ENCODE measurements at places on chromosomes 3 and 15. TPM values are rescaled to one million over a fixed set of nuclear protein-coding genes. Genes with fewer than 3 reads are reported as not detected.

DNA sequence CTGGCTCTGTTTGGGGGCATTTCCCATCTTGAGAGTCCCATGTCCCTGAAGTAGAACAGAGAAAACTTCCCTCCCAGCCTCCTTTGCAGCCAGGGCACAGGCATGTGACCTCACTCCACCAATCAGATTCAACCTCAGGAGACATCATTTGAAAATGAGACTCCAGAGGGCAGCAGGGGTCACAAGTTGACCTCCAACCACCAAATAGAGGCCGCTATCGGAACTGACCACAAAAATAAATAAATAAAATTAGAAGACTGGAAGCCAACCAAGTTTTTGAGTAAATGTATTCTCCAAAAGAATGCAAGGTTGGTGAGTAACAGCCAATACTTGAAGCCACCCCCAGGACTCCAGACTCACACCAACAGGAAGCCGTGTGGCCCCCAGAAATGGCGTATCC lies 106.5 kb downstream of the CHSY1 start:
- DNase-seq, result no peak

- DNase-seq, result no peak
These were observed 3.1 kb upstream of the PLOD2 start for GRCh38 chr3:146164071-146164470.

- no peak for DNase-seq
These were observed 38.7 kb downstream of the ANP32A start for GRCh38 chr15:68781766-68782588.

DNA sequence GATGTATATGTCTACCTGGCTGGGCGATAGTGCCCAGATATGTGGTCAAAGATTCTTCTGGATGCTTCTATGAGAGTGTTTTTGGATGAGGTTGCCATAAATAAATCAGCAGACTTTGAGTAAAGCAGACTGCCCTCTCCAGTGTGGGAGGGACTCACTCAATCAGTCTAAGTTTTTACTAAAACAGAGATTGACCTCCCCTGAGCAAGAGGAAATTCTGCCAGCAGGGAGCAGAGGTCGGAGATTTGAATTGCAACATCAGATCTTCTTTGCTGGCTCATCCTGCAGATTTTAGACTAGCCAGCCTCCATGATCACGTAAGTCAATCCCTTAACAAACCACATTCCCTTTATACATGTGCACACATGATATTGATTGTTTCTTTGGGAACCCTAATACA lies 300.9 kb downstream of the MCTP2 start:
- no peak for DNase-seq

DNA sequence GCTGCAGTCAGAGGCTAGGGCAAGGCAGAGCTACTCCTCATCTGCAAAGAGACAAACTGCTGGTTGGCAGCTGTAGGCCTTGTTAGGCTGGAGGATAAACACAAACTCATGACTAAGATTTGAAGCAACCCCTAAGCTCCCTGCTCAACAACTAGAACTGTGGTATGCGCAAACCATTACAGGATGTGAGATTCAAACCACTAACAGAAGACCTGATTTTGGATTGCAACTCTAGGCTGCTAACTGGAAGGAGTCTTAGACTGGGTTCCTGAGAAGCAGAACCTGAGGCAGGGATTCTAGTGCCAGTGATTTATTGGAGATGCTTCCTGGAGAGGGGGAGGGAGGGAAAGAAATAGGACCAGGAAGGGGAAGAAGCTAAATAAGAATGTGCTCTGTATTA lies 22.5 kb downstream of the CCR4 start:
- no peak for DNase-seq

DNA sequence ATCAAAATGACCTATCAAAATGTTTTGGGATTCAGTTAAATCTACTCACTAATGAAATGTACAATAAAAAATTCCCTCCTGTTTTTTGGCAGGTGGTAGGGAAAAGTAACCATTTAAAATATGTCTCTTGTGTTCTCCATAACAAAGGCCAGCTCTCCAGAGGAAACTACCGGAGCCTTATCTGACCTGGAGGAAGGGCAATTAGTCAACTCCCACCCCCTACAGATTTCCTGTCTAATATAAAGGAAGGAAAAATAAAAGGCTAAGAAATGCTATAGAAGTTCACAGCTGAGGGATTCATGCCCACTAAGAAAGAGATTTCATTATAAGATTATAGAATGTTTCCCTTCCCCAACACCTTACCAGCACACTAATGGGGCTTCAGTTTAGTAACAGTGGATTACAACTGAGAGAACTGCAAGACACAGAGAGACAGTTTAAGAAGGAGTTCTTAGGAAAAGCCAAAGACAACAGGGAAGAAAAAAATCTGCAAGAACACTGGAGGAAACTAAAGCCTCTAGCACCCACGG lies 376.5 kb upstream of the KCNMB2 start:
- DNase-seq, result no peak

- DNase-seq, result no peak
These were observed 30.7 kb downstream of the NBEAL2 start for GRCh38 chr3:47010111-47010712.

- DNase-seq, result no peak
These were observed 4.8 kb downstream of the SHF start for GRCh38 chr15:45182996-45183395.

GRCh38 chr3:64739971-64740631 lies 52.3 kb upstream of the ADAMTS9 start:
- DNase-seq, result no peak

GRCh38 chr3:183533412-183534132 lies 21.9 kb downstream of the KLHL6 start:
- DNase-seq, result peak; percentile 49

- DNase-seq, result no peak
These were observed 756 bp downstream of the CLPX start for GRCh38 chr15:65184305-65184867.

DNA sequence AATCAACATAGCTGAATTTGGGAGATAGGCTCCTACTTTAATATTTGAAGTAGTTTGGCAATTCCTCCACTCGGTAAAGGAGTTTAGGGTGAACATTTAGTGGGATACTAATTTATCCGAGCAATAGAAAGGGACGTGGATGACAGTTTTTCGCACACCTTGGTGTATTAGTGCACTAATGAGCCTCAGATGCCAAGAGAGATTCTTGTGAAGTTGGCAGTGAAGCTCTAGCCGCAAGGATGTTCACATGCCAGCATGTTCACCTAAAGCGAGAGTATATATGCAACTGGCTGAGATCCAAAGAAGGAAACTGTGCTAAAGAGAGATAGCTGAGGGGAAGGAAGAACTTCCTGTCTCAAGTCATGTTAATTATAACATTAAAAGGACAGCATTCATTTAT lies 58.5 kb downstream of the TGFBR2 start:
- DNase-seq, result no peak

GRCh38 chr15:74320352-74321247 lies 46.8 kb downstream of the CYP11A1 start:
- DNase-seq, result no peak

GRCh38 chr3:9669720-9670432 lies 20.6 kb downstream of the MTMR14 start:
- DNase-seq, result no peak

DNA sequence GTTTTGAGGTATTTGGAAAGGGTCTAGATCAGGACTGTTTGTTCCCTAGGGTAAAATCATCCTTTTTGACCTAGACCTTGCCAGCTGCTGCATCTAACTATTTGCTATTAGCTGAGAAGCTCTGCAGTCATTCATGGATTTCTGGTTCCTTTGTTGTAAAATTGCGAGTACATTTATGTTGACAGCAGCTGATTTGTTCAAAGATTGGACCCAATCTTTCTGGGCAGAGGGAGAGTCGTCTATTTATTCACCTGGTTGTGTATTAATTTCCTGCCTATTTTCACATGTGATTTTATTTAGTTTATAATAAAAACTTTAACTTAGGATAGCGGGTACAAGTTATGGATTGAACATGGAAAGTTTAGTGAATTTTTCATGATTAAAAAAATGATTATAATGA lies 236.3 kb downstream of the CNTN4 start:
- DNase-seq, result no peak

DNA sequence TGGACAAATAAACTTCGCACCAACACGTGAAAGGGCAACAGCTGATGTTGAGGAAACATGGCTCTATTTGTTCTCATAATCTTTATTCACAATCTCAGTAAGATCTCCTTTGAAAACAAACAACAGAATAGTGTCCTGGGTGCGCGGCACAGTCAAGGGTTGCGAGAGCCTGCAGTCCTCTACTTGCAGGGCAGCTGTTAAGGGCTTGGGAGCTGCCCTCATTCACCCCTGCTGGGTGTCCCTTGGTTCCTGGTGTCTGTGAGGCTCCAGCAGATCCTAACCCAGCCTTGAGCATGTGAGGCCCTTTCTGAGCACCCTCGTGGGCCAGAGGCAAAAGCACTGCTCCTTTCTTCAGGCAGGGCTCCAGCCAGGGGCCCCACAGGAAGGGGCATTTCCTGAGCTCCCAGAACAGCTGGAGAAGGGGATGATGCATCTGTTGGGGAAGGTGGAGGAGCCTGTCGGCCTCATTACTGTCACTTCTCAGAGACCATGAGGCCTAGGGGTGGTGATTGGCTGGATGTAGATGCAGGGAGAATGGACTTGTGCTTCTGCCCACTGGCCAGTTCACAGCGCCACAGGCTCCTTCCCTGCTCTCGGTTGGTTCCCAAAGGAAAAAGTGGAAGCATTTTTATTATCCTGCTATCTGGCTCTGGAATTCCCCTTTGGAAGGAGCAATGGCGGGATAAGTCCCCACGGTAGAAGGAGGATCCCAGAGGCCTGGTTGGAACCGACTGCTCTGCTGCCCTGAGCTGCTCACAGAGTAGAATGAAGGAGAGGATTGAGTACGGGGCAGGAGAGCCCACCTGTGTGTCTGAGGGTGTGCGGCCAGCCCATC lies 51.9 kb upstream of the KLF13 start:
- no peak for DNase-seq

DNA sequence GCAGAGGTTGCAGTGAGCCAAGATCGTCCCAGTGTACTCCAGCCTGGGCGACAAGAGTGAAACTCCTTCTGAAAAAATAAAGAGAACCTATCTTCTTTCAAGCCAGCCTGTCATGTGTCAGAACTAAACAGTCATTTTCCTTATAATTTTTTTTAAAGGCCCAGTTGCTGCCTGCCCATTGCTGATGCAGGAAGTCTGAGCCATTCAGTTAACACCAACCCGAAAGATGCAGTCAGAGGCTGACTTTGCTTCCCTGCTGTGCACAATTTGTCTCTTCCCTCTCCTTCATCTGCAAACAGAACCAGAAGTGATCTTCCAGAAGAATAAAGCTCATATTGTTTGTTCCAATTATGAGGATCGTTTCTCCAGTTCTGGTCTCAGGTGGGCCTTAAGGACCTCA lies 220.6 kb downstream of the SLCO3A1 start:
- DNase-seq, result no peak

DNA sequence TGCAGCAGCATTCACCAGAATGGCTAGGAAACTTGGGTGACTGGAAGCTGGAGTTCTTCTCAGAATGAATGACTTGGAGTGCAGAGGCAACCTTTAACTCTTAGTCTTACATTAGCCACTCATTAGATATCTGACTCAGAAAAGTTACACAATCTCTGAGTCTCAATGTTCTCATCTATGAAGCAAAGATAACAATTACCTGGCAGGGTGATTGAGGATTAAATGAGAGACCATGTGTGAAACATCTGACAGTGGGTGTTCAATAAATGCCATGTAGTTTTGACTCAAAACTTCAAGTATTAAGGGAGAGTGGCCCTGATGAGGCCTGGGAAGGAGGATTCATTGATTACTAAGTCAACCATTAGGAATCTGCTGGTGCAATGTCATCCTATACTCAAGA lies 48.3 kb downstream of the MRPL3 start:
- DNase-seq, result peak; percentile 37

DNA sequence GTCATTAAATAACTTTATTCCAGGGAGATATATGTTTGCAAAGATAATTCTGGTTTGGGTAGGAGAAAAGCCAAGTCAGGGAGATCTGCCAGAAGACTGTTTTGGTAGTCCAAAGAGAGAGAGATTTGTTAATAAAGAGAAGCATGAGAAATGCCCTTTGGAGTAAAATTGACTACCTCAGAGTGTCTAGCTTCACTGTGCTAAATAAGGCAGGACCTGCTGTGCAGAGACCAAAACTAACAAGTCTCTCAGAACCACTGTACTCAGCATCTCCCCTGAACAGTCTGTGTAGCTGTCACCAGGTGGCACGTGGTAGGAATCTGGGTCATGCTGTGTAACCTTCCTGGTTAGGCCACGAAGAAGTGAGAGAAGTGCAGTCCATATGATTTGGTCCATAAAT lies 31.6 kb upstream of the SLC35G2 start:
- DNase-seq, result no peak

DNA sequence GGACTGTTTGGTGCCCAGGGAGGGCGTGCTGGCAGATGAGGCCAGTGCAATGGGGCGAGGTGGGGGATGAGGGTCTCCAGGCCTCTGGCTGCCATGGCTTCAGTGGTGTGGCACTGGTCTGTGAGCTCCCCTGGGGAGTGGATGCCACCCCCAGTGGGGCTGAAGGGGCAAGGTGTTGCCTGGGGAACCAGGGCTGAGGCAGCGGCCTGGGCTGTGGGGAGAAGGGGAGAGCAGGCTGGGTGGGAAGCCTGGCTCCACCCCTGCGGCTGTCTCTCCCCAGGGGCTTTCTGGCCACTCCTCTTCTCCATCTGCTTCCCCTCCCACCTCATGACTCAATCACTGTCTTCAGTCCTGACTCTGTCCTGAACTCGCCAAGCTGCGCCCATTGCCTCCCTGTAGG lies 88.4 kb upstream of the TLE3 start:
- no peak for DNase-seq

GALK2 gene
- 16.4 TPM for total RNA-seq

LRRC2 gene
- total RNA-seq, result 0.29 TPM

RETNLB gene
- total RNA-seq, result not detected

GATM gene
- total RNA-seq, result 8.7 TPM

MYRIP gene
- 0.04 TPM for total RNA-seq

RPS27L gene
- total RNA-seq, result 186 TPM

ACTC1 gene
- total RNA-seq, result not detected

LHFPL4 gene
- total RNA-seq, result not detected

SOX14 gene
- total RNA-seq, result not detected

SERF2 gene
- total RNA-seq, result 942 TPM

FBXL2 gene
- total RNA-seq, result 12.6 TPM

IL17RD gene
- total RNA-seq, result 28.7 TPM

DCUN1D1 gene
- 26.2 TPM for total RNA-seq

EPHB3 gene
- 1.5 TPM for total RNA-seq

ATXN7 gene
- total RNA-seq, result 12.3 TPM

PLA1A gene
- 1.4 TPM for total RNA-seq
